Karpas-422 (cell line): ENCODE measurements at places on chromosomes 16 and 17.

DNA sequence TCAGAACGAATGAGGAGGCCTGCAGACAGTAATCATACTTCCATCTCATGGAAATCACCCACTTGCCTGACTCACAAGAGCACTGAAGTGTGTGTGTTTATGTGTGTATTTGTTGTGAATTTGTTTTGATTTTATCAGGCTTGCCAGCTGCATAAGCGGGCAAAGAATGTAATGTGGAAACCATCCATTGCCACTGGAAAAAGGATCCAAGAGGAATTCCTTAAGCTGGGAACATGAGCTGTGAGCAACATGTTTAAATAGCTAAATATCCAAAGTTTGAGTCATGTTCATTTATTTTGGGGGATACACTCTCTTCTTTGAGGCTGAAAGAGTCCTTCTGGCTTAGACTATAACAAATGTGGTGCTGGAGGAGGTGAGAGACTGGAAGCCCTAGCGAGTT is 198.4 kb upstream of the TBX2 start:
- DNase-seq, result no peak

GRCh38 chr16:20628213-20628612 is 52.0 kb upstream of the ACSM2B start:
- DNase-seq, result no peak

- no peak for DNase-seq
Observed at GRCh38 chr17:44850612-44851011, 2.9 kb downstream of the HIGD1B start.

DNA sequence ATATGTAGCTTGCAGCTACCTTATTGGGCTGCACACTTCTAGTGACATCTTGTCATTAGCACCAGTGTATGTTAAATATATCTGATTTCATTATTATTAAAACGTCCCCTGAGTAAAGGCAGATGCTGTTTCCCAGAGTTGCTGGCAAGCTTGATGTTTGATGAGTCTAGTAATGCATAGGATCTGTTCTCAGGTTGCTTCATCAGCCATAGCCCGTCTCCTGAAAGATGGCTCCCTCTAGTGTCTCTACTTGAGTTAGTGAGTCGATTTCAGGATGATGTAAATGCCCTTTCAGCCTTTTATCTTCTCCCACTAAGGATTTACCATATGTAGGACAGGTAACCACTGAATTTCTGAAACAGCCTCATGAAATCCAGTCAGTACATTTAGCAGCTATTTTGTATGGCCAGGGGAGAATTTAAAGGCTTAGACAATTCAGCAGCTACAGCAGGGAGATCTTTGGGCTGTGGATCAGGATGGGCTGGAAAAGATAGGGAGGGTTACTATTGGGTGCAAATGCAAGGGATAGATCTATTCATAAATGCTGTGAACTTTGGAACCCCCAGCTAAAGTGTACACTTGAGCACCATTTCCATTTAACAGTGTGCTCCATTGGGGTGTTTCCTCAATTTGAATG is 376.3 kb downstream of the CNTNAP4 start:
- DNase-seq, result peak; percentile 85

GRCh38 chr17:3885970-3886369 is 6.9 kb downstream of the CAMKK1 start:
- no peak for DNase-seq

GRCh38 chr17:71664861-71665260 is 456.0 kb upstream of the SOX9 start:
- DNase-seq, result no peak
